NCI-H1105 (cell line): ENCODE measurements at places on chromosomes 1 and 21.

GRCh38 chr1:33211972-33212371 lies 30.1 kb upstream of the TRIM62 start:
- no peak for DNase-seq

DNA sequence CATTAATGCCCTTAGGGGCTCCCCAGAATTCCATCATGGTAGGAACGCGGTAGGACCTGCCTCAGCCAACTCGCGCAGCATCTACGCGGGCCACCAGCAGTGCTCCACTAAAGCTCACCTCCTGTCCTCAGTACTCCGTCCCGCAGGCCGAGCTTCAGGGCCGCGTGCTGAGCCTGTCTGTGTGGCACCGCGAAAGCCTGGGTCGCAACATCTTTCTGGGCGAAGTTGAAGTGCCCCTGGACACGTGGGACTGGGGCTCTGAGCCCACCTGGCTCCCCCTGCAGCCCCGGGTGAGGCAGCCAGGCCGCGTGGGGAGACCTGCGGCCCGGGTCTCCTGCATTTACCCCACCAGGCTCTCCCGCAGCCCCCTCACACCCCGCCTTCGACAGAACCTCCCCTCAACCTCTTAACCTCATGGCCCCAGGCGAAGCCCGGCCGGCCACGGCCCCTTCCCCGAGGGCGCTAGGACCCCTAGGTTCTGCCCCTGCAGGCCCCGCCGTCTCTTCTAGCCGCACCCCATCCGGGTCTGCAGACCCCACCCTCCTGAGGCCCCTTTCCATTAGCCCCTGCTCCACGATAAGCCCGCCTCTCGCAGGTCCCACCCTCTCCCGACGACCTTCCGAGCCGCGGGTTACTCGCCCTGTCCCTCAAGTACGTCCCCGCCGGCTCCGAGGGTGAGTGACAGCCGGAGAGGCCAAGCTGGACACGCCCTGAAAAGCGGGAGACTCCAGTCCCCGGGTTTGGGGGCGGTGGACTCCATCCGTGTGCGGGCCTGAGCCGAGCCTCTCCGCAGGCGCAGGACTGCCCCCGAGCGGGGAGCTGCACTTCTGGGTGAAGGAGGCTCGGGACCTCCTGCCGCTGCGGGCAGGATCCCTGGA lies 9.1 kb downstream of the SYTL1 start:
- no peak for DNase-seq

GRCh38 chr1:147808025-147808424 lies 47.6 kb upstream of the GJA5 start:
- DNase-seq = no peak

DNA sequence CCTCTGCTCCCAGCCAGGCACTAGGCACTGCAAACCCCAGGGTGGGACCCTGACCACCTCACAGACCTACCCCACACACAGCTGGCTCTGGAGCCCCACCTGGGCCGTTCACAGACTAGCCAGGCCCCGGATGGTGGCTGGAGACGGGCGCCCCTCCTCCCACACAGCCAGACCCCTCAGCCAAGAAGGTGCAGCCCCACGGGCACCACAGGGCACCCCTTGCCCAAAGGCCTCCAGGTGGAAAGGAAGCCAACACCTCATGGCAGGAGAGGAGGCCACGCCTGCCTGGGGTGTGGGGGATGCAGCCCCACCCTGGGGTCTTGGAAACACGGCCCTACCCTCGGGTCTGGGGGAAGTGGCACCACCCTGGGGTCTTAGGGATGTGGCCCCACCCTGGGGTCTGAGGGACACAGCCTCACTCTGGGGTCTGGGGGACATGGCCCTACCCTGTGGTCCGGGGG lies 44.6 kb downstream of the WNT9A start:
- DNase-seq = no peak

GRCh38 chr21:33843216-33843615 lies 72.4 kb downstream of the ATP5PO start:
- DNase-seq = no peak

DNA sequence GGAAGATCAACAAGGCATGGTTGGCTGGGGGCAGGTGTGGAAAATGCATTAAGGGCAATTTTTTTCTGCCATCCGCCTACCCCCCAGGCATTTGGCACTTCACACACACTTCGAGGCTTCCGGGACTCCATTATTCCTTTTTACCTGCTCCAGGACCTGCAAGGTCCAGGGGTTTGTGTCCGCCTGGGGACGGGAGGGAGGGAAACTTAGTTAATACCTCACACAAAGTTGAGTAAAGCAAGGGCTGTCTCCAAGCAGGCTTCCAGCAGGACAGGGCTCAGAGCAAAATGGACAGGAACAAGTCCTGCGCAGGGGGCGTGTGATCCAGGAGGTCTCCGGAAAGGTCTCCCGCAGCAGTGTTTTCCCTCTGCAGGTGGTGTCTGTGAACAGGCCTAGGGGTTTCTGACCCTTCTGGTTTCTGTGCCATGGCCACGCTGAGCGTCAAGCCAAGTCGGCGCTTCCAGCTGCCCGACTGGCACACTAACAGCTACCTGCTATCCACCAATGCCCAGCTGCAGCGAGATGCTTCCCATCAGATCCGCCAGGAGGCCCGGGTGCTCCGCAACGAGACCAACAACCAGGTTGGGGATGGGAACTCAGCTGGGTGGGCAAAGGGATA lies 712 bp downstream of the TEKT2 start:
- no peak for DNase-seq

GRCh38 chr1:95583661-95584210 lies 349.7 kb downstream of the RWDD3 start:
- DNase-seq = no peak

GRCh38 chr1:66248746-66249145 lies 285.2 kb upstream of the SGIP1 start:
- no peak for DNase-seq

DNA sequence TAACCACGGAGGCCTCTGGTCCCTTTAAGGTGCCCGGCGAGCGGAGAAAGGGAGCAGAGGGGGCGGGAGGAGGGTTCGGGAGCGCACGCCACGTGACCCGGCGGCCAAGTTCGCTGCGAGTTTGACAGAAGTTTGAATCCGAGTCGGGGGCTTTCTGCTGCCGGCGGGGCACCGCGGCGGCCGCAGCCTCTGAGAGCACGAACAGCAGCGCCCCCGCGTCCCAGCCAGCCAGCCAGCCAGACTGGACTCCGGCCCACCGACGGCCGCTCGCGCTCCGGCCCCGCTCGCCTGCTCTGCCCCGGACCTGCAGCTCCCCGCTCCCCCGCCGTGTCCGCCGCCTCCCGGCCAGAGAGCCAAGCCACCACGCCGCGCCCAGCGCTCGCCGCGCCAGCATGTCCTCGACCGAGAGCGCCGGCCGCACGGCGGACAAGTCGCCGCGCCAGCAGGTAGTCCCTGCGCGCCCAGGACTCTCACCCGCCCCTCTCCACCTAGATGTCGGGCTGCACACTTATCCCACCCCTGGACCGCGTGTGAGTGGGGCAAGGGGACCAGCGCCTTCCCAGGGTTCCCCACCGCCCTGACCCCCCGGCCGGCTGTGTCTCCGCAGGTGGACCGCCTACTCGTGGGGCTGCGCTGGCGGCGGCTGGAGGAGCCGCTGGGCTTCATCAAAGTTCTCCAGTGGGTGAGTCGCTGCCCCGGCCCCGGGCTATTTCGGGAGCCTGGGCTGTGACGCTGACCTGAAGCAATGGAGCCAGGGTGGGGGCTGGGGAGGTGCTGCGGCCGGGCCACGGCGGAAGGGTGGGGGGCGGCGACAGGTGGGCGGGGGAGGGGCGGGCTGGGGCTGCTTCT lies at the start of gene SYPL2:
SYPL2 (plus strand) TSS at position 95 of the 849 bp plus-strand sequence; CDS start at position 393, 298 bp downstream.
- DNase-seq = peak; percentile 15

- DNase-seq = no peak
These were observed 359.2 kb downstream of the PBX1 start for GRCh38 chr1:164918140-164918539.

GRCh38 chr1:38044221-38045215 lies 2.1 kb downstream of the POU3F1 start:
- no peak for DNase-seq

DNA sequence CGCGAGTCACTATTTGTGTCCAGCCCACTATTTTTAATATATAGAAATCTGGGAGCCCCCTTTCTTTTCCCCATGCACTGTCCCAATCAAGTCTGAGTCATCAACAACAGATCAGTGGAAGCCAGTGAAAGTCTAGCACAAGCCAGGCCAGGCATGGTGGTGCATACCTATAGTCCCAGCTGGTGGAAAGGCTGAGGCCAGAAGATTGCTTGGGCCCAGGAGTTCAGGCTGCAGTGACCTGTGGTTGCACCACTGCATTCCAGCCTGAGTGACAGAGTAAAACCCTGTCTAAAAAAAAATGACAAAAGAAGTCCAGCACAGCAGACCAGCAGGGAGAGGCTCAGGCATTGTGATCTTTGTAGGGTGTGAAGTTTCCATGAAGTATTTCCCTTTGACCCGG lies 9.0 kb upstream of the RPL5 start:
- no peak for DNase-seq

DNA sequence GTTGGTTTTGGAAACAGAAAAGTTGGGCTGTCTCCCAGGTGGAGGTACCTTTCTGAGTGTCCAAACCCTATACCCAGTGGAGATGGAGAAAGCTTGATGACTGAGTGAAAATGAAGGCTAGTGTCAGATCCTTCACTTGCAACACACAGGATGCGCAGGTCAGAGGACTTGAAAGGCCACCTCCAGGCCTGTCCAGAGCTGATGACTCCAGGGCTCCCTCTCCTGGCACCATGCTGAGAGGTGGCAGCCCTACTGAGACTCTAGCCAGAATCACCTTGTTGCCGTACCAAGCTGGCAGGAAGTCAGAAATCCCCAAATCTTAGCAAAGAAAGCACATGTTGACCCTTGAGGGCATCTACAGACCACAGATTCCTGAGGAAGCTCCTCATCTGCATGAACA lies 16.4 kb downstream of the KNCN start:
- peak; percentile 21 for DNase-seq

DNA sequence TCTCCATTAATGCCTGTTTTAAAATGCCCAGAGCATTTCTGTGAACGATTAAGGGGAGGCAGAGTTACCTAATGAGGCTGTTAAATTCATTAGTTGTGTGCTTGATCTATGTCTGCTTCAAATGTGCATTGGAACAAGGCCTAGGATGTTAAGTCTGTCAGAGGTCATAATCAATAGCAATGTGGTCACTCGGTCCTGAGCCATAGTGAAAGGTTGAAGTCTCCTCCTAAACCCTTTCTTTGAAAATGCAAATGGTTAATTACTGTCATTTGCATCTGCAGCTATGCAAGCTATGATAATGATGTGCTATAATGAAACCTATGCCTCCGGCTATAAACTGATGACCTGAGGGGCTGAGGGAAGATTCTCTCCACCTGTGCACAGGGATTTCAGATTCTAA lies 114.2 kb upstream of the NR5A2 start:
- DNase-seq = no peak

DNA sequence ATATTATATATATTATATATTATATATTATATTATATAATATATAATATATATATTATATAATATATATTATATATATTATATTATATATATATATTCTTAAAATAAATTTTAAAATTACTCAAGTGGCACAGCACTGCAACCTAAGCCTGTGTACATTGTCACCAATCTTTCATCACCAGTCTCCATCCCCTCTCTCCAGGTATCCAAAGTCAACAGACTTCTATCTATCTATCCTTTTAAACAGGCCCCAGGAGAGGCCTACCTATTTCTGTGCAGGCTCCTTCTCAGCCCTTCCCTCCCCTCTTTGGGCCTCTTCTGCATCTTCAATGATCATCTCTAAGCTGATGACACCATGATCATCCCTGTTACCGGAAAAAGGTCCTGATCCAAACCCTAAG lies 111.7 kb downstream of the RHOU start:
- DNase-seq = no peak

- DNase-seq = no peak
These were observed 105.6 kb downstream of the ERG start for GRCh38 chr21:38392661-38393060.

GRCh38 chr1:155125946-155126555 lies 1.6 kb upstream of the EFNA1 start:
- no peak for DNase-seq

- DNase-seq = no peak
These were observed 63.2 kb downstream of the PLEKHA6 start for GRCh38 chr1:204296431-204296988.

DNA sequence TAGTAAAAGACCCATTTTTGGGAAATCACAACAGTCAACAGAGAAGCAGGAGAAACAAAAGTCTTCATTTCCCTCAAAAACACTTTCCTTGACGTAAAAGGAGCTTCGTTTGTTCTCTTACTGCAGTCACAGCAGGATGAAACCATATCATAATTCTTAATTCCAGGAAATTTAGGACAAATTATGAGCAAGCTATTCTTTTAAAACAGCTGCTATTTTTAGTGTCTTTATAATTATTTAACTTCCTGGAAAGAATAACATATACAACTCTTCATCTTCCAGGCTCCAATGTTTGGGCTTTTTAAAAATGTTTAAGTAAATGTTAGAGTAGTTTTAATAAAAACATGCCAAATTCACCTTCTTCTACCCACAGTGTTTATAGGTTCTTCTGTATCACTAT lies 563.5 kb downstream of the LTN1 start:
- no peak for DNase-seq

- no peak for DNase-seq
These were observed 9.6 kb downstream of the COL18A1 start for GRCh38 chr21:45414396-45415187.

GRCh38 chr1:109250454-109251276 lies 1.3 kb downstream of the CELSR2 start:
- no peak for DNase-seq

- peak; percentile 71 for DNase-seq
These were observed 2.1 kb downstream of the ARHGEF2 start for GRCh38 chr1:155976062-155976912.

GRCh38 chr1:185317886-185318310 lies 855 bp upstream of the IVNS1ABP start:
- DNase-seq = peak; percentile 35

- no peak for DNase-seq
These were observed 338 bp upstream of the TOR1AIP1 start for GRCh38 chr1:179881642-179882252.

- DNase-seq = no peak
These were observed 217.2 kb downstream of the RPS6KC1 start for GRCh38 chr1:213268221-213268620.

DNA sequence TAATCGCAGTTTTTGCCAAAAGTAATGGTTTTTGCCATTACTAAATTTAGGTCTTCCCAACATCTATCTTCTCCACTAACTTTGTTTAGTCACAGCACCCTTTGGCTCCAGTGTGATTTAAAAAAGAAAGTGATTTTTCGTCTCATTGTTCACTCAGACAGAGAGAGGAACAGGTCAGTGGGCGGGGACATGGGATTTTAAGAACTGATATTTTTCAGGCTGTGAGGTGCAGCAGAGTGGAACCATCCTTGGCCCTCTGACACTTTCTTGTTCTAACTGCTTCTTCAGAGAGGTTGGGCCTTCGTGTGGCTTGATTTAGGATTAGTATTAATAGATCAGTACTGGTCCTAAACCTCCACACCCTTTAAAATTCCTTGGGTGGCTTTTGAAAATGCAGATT lies 38.8 kb downstream of the CASQ2 start:
- no peak for DNase-seq

GRCh38 chr1:111515291-111516004 lies 12.0 kb upstream of the ADORA3 start:
- no peak for DNase-seq

GRCh38 chr1:160777486-160778089 lies 18.4 kb upstream of the LY9 start:
- DNase-seq = no peak

GRCh38 chr1:33050221-33051076 lies 13.8 kb upstream of the AK2 start:
- DNase-seq = no peak
